ENCODE measurements at places on chromosomes 2 and 18. TPM values are rescaled to one million over a fixed set of nuclear protein-coding genes. Genes with fewer than 3 reads are reported as not detected.

DNA sequence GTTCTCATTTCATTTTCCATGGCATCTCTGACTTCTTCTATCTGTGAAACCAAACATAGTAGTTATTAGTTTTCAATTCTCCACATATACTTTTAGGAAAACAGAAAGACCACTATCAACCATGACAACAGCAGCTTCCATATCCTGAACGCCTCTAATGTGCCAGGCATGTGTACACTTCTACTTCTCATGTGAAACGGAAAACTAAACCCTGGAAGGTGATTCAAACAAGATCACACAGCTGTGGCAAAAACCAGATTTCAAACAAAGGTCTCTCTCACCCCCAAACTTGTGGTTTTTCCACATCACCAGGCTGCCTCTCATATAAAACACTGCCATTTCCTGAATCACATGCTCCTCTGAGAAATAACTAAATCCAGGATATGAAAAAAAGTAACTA lies 41.8 kb downstream of the PTCD3 start:
- DNase-seq: no peak

DNA sequence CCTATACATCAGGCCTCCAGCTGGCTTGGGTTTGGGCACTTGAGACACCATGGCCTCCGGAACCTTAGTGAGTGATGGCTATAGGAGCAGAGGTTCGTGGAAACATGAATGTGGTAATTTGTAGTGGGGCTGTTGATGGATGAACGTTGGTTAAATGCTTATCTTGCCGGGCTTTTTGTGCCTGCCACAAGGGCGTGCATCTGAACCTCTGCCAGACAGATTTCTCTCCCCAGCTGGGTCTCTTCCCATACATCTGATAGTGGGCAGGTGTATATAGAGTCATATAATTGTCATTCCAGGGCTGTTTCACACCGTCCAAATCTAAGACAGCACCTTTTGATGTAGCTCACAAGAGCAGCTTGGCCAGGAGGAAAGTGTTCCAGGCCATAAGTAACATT lies 14.7 kb downstream of the LAMA3 start:
- DNase-seq: no peak

DNA sequence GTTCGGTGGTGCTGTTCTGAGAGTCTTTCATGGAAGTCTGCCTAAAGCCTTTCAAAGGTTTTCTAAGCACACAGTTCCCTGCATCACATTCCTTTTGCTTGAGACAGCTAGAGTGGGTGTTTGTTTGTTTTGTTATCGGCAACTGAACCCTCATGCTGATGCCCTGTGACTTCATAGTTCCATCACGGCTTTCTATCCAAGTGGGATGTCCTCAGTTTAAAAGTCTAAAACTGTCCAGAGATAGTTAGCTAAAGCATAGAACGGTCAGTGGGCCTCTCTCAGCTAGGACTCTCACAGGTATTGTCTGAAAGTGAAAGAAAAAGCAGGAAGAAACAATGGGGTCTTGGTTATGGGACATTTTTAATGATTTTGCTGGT lies 337.3 kb downstream of the OSR1 start:
- DNase-seq: no peak

Gene MRO
- 2.2 TPM for polyA plus RNA-seq

DNA sequence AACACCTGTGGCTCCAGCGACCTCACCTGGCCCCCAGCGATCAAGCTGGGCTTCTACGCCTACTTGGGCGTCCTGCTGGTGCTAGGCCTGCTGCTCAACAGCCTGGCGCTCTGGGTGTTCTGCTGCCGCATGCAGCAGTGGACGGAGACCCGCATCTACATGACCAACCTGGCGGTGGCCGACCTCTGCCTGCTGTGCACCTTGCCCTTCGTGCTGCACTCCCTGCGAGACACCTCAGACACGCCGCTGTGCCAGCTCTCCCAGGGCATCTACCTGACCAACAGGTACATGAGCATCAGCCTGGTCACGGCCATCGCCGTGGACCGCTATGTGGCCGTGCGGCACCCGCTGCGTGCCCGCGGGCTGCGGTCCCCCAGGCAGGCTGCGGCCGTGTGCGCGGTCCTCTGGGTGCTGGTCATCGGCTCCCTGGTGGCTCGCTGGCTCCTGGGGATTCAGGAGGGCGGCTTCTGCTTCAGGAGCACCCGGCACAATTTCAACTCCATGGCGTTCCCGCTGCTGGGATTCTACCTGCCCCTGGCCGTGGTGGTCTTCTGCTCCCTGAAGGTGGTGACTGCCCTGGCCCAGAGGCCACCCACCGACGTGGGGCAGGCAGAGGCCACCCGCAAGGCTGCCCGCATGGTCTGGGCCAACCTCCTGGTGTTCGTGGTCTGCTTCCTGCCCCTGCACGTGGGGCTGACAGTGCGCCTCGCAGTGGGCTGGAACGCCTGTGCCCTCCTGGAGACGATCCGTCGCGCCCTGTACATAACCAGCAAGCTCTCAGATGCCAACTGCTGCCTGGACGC lies 4.9 kb downstream of the GPR35 start:
- DNase-seq: no peak

GRCh38 chr2:55311444-55311870 lies 42.4 kb upstream of the MTIF2 start:
- no peak for DNase-seq

GRCh38 chr2:89837962-89838625 lies 1146.6 kb downstream of the RPIA start:
- DNase-seq: no peak

Gene LDLRAD4
- polyA plus RNA-seq: 9.7 TPM

DNA sequence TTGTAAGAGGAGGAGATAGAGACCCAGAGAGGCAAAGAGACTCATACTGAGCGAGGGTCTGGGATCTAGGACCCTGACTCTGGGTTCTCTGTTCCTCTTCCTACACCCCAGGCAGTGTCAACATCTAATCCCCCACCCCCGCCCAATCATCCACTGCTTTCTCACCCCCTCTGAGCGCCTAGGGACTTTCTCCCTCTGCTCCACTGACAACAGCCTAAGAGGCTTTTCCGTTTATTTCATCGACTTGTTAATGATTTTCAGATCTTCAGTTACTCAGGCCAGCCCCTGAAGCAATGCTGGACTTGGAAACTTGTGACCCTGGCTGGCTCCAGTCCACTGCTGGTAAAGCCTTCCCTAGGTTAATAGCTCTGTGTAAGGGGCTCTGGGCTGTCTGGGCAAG lies 65.1 kb downstream of the TFCP2L1 start:
- no peak for DNase-seq

GRCh38 chr2:9167718-9168657 lies 38.6 kb upstream of the ASAP2 start:
- no peak for DNase-seq

DNA sequence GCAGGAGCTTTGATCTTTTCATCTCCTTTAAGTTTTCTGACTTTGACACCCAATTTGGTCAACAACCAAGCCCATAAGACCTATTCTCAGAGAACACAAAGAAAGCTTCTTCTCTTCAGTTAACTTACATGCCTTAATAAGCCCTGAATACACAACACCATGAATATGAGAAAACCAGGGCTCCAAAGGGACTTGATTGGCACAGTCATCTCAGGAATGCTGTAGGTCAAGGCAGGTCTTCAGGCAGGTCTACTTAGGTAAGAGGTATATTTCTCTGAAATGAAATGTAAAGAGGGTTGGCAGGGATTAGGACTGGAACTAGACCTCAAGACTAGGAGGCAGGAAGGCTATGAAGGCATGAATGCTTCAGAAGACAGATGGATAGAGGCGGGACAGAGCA lies 24.4 kb upstream of the EIF2AK3 start:
- no peak for DNase-seq

GRCh38 chr2:32991091-32991845 lies 44.5 kb downstream of the LTBP1 start:
- no peak for DNase-seq

- DNase-seq: no peak
Measured at GRCh38 chr2:170313347-170313991, 135.5 kb downstream of the MYO3B start.

- DNase-seq: no peak
Measured at GRCh38 chr2:188892636-188893035, 81.5 kb upstream of the COL3A1 start.

DNA sequence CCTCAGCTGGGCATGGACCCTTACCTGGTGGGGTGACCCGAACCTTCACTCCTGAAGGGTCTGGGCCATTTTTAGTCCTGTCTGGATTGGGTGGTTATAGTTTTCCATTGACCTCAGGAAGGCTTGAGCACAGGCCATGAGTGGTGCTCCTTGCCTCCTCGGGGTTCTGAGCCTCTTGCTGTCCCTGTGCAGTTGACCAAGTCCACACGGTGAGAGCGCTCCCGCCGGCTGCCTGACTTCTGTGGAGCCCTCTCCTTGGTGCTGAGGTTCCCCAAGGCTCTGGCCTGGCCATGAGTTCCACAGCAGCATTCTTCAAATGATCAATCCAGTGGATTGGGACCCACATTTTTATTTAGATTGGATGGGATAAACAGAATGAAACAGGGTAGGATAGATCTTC lies 159.5 kb downstream of the SEPTIN10 start:
- DNase-seq: no peak

- DNase-seq: no peak
Measured at GRCh38 chr18:50518787-50519546, 40.9 kb upstream of the MAPK4 start.

DNA sequence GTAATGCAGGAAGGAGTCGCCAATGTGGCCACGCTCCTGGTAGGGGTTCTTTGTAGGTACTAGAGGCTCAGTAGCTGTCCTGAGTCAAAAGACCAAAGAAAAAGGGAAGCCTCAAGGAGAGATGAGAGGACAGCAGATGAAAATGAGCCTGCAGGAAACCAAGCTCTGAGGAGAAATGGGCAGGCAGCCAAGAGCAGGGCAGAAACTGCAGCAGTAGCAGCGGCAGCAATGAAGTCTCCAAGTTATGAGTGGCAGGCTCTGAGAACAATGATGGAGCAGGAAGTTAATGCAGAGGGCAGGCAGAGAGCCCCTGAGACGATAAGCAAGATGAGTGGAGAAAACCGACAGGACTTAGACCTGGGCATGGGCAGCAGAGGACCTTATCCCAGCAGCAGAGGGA lies 48.2 kb upstream of the TMEM200C start:
- no peak for DNase-seq

- no peak for DNase-seq
Measured at GRCh38 chr18:5973099-5973498, 77.8 kb upstream of the TMEM200C start.
